ENCODE measurements at places on chromosomes 6 and 20.
A peak's percentile ranks its signal among the peaks of the same experiment; 100 is the strongest.

DNA sequence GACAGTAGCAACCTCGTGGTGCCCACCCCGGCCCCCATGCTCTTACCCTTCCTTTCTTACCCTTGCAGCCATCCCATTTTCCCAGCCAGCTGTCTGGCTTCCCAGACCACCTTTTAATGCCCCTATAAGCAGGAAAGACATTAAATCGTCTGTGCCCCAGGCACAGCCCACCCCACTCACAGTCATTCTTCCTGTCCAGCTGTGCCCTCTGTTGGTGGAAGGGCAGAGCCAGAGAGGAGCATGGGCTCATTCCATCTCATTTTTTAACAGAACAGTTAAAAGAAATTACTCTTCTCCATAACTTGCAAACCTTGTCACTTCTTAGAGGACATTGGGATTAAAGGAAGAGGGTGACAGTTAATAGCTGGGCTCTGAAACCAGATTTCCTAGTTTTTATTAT lies 240.5 kb downstream of the NRN1 start:
- DNase-seq = no peak

GRCh38 chr6:134093007-134093573 lies 40.7 kb upstream of the SLC2A12 start:
- DNase-seq = no peak

- no peak for DNase-seq
Measured at GRCh38 chr20:18805881-18806280, 7.7 kb upstream of the SCP2D1 start.

GRCh38 chr20:1280195-1281102 lies 14.4 kb downstream of the SNPH start:
- no peak for DNase-seq

- DNase-seq = peak; percentile 8
Measured at GRCh38 chr20:34475979-34476736, 40.1 kb upstream of the DYNLRB1 start.

- DNase-seq = no peak
Measured at GRCh38 chr6:98454809-98455322, 379.5 kb upstream of the POU3F2 start.

- no peak for DNase-seq
Measured at GRCh38 chr6:26057899-26058298, 29.3 kb upstream of the HFE start.

GRCh38 chr6:13528232-13528631 lies 40.8 kb upstream of the GFOD1 start:
- DNase-seq = no peak

- no peak for DNase-seq
Measured at GRCh38 chr6:155064303-155064702, 69.2 kb downstream of the TIAM2 start.

GRCh38 chr20:53224851-53225250 lies 252.7 kb downstream of the TSHZ2 start:
- DNase-seq = no peak

- DNase-seq = no peak
Measured at GRCh38 chr6:74720923-74721322, 484.9 kb downstream of the COL12A1 start.

GRCh38 chr20:57655809-57656155 lies 35.6 kb upstream of the ZBP1 start:
- DNase-seq = no peak

DNA sequence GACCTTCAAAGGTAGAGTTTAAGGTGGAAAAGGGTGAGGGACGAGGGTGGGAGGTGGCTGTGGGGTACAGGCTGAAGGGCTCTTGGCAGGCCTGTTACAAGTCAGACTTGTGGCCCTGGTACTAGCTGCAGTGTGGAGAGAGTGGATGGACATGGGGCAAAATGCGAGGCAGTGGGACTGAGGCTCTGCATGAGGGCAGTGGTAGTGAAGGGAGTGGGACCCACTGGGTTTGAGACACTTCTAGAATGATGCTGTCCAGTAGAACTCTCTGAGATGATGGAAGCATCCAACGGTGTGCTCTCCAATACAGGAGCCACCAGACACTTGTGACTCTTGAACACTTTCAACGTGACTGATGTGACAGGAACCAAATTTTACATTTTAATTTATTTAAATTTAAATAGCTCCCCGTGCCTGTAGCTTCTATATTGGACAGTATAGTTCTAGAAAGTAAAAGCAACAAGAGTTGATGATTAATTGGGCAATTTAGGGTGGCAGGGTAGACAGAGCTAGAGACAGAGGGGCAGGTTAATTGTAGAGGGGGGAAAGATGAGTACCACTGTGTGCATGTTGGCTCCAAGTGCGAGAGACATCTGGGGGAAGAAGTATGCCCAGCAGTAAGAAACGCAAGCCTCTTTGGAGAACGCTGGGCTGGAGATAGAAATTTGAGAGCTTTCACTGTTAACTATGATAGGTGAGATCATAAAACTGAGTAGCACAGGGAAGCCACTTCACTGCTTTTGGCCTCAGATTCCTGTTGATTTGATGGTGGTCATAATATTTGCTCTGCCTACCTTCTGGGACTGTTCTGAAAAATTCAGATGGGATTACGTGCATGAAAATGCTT lies 77.5 kb downstream of the TXNDC5 start:
- no peak for DNase-seq

DNA sequence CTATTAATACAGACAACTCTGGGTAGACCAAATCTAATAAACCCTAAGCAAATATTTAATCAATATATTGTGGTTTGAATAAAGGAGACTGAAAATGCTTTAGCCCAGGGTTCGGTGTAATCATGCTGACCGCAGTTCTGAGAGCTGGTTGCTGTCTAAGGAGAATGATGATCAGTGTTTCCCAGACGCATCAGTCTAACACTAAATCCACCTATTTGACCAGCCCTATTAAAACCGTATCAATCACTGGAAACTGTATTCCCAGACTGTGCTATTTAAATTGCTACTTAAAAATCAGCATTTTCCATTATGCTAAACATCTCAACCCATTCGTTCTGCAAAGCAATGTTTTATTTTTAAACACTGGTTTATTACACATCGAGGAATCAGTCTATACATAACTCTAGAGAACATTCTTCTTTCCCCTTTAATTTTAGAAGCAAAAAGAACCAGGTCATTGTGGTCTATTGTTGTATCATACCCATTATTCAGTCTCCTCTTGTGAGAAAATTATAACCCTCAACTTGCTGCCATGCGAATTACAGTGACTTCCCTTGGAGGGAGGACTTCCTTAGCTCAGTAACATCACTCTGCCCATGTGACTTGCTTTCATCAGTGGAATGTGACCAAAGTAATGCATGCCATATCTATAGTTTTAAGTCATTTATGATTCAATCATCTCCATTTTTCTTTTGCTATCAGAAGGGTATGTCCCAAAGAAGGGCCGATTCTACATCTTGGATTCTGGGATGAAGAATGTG lies 515.2 kb upstream of the JAG1 start:
- no peak for DNase-seq

- DNase-seq = no peak
Measured at GRCh38 chr20:51577432-51578144, 35.1 kb upstream of the NFATC2 start.

GRCh38 chr20:16701296-16701695 lies 28.5 kb upstream of the SNRPB2 start:
- peak; percentile 14 for DNase-seq

- DNase-seq = no peak
Measured at GRCh38 chr20:20641783-20642182, 70.7 kb downstream of the RALGAPA2 start.

DNA sequence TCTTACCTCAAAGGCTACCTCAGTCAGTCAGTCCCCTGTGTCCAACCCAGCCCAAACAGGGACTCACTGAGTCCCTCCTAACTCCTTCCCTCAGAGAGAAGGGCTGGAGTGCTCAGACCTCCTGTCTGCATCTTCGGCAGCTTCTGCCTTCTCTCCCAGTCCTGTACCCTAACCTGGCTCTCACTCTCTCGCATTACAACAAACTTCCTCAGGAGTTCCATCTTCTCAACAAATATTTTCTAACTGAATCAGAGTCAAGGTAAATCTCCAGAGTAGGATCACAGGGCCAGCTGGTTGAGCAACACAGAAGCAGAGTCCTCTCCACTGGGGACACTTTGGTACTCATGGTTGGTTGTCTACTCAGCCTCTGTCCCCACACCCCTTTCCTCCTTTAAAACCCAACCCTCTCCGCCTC lies 92.3 kb downstream of the MRPL14 start:
- DNase-seq = no peak

- no peak for DNase-seq
Measured at GRCh38 chr6:131949620-131949908, 1.6 kb downstream of the CCN2 start.

GRCh38 chr20:12023194-12023795 lies 105.6 kb downstream of the BTBD3 start:
- DNase-seq = no peak

DNA sequence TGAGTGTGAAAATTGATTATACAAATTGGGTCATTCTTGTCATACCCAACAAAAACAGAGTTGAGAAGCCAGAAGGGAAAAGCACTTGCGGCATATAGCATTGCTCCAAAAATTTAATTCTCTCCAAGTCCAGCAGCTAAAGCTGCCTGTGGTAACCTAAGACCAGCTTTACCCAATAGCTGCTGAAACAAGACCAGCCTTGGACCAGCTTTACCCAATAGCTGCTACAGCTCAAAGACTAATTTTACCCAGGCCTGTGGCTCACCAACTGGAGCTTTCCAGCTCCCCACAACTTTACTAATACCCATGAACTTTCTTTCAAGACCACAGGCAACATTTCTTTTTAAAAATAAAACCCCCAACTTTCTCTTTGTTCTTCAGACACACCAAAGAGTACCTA lies 32.8 kb upstream of the ZNF133 start:
- no peak for DNase-seq

- DNase-seq = no peak
Measured at GRCh38 chr6:15948930-15949900, 179.7 kb upstream of the MYLIP start.

GRCh38 chr6:111358454-111358853 lies 124.6 kb downstream of the REV3L start:
- no peak for DNase-seq

DNA sequence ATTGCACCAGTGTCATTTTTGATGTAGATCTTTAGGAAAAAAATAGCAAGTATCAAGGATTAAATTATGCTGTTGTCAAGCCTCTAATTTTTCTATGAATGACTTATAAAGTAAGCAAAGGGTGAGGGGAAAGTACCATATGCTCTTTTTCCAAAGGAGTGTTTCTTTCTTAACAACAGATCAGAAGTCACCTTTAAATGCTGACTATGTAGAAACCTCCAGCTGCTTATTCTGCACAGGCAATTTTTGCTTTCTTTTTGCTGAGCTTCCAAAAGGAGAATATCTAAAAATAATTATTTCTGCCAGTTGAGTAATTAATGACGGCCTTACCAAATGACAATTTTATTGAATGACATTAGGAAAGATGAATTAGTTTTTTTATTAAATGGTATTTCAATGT lies 390.6 kb upstream of the MANEA start:
- DNase-seq = no peak

GRCh38 chr20:542777-543368 lies 717 bp downstream of the CSNK2A1 start:
- DNase-seq = no peak

GRCh38 chr20:40741507-40742106 lies 52.6 kb upstream of the MAFB start:
- no peak for DNase-seq

Measured in T-helper 9 cell (primary cell).